ENCODE measurements at places on chromosomes 11 and 22. TPM values are rescaled to one million over a fixed set of nuclear protein-coding genes. Genes with fewer than 3 reads are reported as not detected.

HSPA8 gene
- 1,140 TPM for total RNA-seq

PANX1 gene
- 32.3 TPM for total RNA-seq

TSKU gene
- total RNA-seq = 27.1 TPM

DNA sequence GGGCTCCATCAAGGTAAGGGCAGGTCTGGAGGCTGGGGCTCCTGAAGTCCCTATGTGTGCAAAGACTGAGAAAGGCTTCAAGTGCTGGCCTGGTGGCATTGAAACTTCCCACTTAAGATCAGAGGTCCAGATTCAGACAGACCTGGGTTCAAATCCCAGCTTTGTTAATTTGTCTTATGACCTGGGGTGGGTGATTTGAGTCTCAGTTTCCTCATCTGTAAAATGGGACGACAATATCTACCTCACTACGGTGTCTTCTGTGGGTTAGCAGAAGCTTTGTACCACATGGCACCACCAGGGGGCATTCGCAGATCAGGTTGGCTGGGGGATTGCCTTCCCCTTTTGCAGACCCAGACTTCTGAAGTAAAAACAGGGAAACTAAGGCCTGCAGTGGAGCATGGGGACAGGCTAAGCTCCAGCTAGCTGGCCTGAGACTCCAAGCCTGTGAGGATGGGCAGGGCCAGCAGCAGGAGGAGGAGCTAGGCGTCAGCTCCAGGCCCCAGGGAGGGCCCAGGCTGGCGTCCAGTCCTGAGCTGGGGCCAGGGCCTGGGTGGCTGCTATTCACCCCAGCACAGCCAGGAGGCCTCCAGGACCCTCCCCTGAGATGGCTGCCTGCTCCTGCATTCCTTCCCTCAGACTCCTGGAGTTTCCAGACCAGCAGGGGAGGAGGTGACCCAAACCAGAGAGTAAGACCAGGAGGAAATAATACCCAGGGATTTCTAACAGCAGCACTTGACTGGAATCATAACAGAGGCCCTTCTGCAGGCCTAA, 1.5 kb downstream of the CASTOR1 start:
- peaks cover 5% of the 10 kb centered on the region for H3K4me1 ChIP-seq
- H3K36me3 ChIP-seq = no peaks in the 10 kb centered on the region
- peak; percentile 71 for DNase-seq
- peak overlapping the region; percentile 90 for H3K27ac ChIP-seq

DNA sequence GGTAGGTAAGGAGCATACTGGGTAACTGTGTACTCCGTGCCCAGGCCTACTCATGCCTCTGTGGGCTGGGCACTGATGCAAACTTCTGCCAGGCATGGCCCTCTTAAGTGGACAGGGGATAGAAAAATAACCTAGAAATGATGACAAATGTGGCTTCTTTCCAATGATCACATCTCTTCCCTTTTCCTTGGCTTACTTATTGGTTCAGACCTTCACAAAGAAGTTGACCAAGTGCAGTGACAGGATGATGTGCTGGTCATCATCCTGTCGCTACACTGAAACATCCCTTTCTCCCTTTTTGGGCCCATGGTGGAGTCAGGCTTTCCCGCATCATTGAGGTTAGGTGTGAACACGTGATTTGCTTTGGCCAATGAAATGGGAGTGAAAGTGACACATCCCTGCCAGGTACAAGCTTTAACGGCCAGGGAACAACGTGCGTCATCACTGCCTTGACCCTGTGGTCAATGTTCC, 31.8 kb upstream of the APOBEC3A start:
- H3K36me3 ChIP-seq = no peaks in the 10 kb centered on the region
- no peak overlapping the region for H3K27ac ChIP-seq
- H3K4me1 ChIP-seq = peaks cover 33% of the 10 kb centered on the region
- H3K27me3 ChIP-seq = peaks cover 13% of the 10 kb centered on the region

DNA sequence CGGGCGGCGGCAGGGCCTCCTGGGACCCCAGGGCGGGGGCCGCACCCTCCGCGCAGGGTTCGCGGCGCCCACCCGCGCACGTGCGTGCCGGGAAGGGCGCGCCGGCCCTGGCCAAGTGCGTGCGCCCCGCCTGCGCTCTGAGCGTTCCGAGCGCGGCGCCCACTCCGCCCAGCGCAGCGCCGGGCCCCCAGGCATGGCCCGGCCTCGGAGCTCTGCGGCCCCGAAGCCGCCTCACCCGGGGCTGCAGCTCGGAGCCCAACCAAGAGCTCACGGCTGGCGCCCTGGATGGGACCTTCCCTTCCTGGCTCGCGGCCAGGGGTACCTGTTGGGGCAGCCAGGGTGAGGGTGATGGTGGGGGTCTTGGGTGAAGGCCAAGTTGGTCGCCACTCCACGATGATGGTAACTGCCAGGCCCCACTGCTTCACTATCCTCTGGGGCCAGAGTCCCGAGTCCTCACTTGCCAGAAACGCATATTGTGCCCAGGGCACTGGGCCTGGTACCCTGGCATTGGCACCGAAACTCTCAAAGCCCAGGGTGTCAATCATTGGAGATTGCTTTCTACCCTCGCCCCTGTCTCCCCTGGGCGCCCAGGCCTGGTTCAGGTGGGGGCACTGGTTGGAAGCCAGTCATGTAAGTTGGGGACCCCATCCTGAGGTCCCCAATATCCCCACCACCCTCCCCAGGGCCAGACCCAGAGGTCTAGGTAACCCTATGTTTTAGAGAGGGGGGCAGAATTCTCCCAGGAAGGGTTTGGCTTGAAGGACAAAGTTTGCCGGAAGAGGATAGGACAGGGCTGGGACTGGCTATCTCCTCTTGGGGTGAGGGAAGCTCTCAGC, 882 bp downstream of the ANO1 start:
- H3K36me3 ChIP-seq = no peaks in the 10 kb centered on the region
- no peak overlapping the region for H3K4me3 ChIP-seq
- no peak overlapping the region for H3K27ac ChIP-seq
- peaks cover 75% of the 10 kb centered on the region for H3K27me3 ChIP-seq
- no peak for DNase-seq
- no peaks in the 10 kb centered on the region for H3K4me1 ChIP-seq

GRCh38 chr22:45239681-45240051, 1.0 kb downstream of the KIAA0930 start:
- H3K27me3 ChIP-seq = no peaks in the 10 kb centered on the region
- no peak overlapping the region for H3K27ac ChIP-seq
- peaks cover 1% of the 10 kb centered on the region for H3K36me3 ChIP-seq
- peak overlapping the region; percentile 91 for H3K4me3 ChIP-seq

- no peak overlapping the region for H3K27ac ChIP-seq
- H3K4me3 ChIP-seq = no peak overlapping the region
- DNase-seq = no peak
- H3K4me1 ChIP-seq = no peaks in the 10 kb centered on the region
Observed at GRCh38 chr11:26418386-26418912, 86.5 kb downstream of the ANO3 start.

- H3K4me3 ChIP-seq = no peak overlapping the region
- H3K4me1 ChIP-seq = peaks cover 4% of the 10 kb centered on the region
- H3K27me3 ChIP-seq = peaks cover 8% of the 10 kb centered on the region
- H3K36me3 ChIP-seq = no peaks in the 10 kb centered on the region
- no peak for DNase-seq
Observed at GRCh38 chr11:61194169-61194671, 9.1 kb upstream of the PGA3 start.

DNA sequence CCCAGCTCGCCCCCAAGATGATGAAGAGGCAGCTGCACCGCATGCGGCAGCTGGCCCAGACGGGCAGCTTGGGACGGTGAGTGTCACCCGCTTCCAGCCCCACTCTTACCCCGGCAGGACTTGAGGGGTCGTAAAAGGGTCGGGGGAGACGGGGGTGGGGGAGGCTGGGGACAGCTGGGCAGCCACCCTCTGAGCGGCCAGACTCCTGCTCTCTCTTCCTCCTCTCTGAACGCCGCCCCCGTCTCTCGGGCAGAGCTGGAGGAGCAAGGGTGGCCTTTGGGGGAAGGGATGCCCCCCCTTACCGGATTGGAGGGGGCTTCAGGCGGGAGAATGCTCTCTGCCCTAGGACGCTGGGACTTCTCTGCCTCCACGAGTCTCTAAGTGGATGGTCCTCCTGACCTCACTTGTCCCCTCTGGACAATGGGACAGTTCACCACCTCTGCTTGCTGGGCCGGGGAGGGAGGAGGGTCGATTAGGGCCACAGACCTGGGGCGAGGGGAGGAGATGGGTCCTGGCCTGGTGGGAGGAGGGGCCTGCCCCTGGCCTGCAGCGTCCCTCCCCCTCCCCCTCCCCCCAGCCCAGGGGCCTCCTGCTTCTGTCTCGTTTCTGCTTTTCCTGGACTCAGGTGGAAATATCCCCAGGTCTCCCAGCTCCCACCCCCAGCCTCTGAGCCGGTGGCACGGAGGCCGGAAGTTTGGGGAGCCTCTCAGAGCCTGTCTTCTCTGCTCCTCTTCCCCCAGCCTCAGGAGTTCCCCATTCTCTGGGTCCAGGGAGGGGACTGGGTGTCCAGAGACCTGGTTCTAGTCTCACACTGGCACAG, 512 bp downstream of the SH3BP1 start:
- no peak overlapping the region for H3K27ac ChIP-seq
- peak overlapping the region; percentile 80 for H3K4me3 ChIP-seq
- H3K27me3 ChIP-seq = no peaks in the 10 kb centered on the region
- no peak for DNase-seq
- peaks cover 9% of the 10 kb centered on the region for H3K4me1 ChIP-seq
- H3K36me3 ChIP-seq = peaks cover 2% of the 10 kb centered on the region

- H3K27me3 ChIP-seq = peaks cover 3% of the 10 kb centered on the region
- H3K36me3 ChIP-seq = no peaks in the 10 kb centered on the region
- no peak overlapping the region for H3K4me3 ChIP-seq
Observed at GRCh38 chr11:35541621-35542375, 16.4 kb upstream of the PAMR1 start.

DNA sequence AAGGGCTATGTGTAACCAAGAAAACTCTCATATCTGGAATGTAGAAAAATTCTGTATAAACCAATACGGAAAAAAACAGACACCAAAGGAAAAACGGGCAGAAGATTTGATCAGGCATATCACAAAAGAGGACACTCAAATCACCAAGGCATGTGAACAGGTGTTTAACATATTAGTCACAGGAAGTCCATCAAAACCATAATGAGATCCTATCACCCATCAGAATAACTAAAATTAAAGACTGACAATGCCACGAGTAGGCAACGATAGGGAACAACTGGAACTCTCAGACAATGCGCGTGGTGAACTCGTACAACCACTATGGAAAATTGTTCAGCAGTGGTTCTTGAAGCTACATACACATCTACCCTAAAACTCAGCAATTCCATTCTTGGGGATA, 94.5 kb downstream of the MICAL3 start:
- no peak overlapping the region for H3K4me3 ChIP-seq
- no peak overlapping the region for H3K27ac ChIP-seq
- no peak for DNase-seq

- H3K4me1 ChIP-seq = peaks cover 4% of the 10 kb centered on the region
- H3K4me3 ChIP-seq = no peak overlapping the region
- DNase-seq = no peak
- peaks cover 17% of the 10 kb centered on the region for H3K27me3 ChIP-seq
- H3K36me3 ChIP-seq = no peaks in the 10 kb centered on the region
Observed at GRCh38 chr22:23844739-23845202, 6.0 kb upstream of the DERL3 start.

GRCh38 chr22:23829845-23830372, 8.9 kb downstream of the DERL3 start:
- peaks cover 24% of the 10 kb centered on the region for H3K36me3 ChIP-seq
- no peaks in the 10 kb centered on the region for H3K4me1 ChIP-seq
- H3K27me3 ChIP-seq = no peaks in the 10 kb centered on the region
- DNase-seq = no peak
- no peak overlapping the region for H3K4me3 ChIP-seq

GRCh38 chr11:111046291-111046690, 199.2 kb upstream of the POU2AF2 start:
- no peak overlapping the region for H3K27ac ChIP-seq
- H3K4me1 ChIP-seq = no peaks in the 10 kb centered on the region
- no peak overlapping the region for H3K4me3 ChIP-seq
- no peaks in the 10 kb centered on the region for H3K36me3 ChIP-seq

DNA sequence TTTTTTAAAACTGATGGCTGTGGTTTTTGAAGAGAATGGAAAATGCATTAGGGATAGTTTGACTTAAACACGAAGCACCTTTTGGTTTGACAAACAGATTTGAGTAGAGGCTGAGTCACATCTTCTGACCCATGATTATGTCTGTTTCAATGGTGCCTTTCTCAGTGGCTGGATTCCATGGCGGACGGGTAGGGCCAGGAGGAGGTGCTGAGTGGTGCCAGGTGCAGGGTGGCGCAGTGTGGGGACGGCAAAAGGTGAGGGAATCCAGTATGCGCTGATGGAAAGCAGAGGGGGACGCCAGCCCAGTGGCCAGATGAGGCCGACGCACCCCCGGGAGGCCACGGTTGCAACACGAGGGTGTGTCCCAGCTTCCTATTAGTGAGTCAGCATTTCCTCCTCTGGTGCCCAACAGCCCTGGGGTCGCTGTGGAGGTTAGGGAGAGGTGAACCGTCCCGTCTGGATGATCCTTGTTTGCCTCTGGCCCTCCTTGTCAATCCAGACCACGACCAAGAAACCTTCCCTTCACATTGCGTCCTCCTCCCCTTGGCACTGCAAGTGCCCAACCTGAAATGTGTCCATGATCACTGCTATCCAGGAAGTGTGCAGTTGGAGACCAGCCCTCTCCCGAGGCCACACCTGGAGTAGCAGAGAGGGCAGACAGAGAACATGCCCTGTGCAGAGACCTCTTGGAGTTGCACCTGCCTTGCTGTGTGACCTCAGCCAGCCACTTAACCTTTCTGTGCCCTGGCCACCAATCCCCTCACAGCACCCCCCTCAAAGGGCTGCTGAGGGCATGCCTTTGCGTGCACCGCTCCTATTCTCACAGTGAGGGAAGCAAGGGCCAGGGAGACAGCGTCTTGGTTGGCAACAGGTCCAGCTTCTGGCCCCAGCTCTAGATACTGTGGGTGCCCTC, 32.5 kb upstream of the ATXN10 start:
- no peak for DNase-seq
- H3K27me3 ChIP-seq = peaks cover 38% of the 10 kb centered on the region
- no peaks in the 10 kb centered on the region for H3K4me1 ChIP-seq
- peak overlapping the region; percentile 25 for H3K27ac ChIP-seq
- no peak overlapping the region for H3K4me3 ChIP-seq
